Stomach (tissue), 19 donors: ENCODE measurements at places on chromosomes 6 and 20. TPM values are rescaled to one million over a fixed set of nuclear protein-coding genes. Genes with fewer than 3 reads are reported as not detected.

- DNase-seq, result no peak
Measured at GRCh38 chr20:6692566-6693173, 74.8 kb upstream of the BMP2 start.

- no peak for DNase-seq
Measured at GRCh38 chr6:169847141-169847674, 95.8 kb downstream of the ERMARD start.

DNA sequence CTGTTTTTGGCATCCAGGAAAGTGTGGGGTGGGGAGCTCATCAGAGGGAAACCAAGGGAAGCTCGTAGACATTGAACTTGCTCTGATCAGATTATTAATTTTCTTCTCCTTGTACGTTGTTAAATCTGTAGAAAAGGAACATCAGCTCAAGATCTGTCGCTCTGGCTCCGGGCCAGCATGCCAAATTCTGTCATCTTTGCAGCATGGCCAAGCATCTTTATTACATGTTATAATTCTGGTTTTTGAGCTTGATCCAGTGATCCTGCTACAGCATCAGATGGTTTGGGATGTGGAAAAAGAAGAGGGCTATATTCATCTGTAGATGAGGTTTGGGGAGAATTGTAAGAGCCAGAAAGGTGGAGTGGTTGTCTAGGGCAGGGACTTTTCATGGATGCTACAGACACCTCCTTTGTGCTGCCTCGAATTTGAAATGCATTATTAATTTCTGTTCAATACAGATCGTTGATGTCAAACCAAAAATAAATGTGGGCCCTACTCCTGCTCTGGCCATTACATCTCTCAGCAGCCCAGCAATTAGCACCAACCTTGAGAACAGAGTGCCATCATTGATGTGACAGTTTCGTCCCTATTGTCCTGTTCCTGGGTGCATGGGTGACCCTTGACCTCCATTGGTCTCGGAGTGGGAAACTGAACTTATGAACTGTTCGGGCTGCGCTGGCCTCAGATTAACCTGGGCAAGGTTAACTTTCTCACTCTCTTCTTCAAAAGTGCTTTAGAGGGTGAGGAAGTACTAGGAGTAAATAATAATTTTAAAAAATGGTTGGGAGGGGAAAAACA is 250.8 kb downstream of the SOX4 start:
- DNase-seq, result no peak

Gene RBM24
- 2.6 TPM for total RNA-seq

- DNase-seq, result no peak
Measured at GRCh38 chr6:29652198-29652584, 4.7 kb upstream of the MOG start.

DNA sequence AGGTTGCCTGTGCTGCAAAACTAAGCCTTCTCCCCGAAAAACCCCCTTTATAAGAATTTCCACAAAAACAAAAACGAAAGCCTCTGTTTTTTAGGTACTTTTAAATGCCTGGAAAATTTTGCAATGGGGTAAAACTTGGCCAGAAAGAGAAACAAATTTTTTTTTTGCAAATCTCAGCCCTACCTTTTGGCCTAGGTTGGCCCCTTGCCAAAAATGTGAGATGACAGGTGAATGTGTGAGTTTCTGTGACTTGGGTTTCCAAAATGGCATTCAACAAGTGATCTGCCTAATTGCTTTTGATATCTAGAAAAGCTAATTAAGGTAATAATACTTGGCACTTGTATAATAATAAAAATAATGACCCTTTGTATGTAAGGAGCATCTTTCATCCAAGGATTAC is 48.4 kb downstream of the MAFB start:
- no peak for DNase-seq

DNA sequence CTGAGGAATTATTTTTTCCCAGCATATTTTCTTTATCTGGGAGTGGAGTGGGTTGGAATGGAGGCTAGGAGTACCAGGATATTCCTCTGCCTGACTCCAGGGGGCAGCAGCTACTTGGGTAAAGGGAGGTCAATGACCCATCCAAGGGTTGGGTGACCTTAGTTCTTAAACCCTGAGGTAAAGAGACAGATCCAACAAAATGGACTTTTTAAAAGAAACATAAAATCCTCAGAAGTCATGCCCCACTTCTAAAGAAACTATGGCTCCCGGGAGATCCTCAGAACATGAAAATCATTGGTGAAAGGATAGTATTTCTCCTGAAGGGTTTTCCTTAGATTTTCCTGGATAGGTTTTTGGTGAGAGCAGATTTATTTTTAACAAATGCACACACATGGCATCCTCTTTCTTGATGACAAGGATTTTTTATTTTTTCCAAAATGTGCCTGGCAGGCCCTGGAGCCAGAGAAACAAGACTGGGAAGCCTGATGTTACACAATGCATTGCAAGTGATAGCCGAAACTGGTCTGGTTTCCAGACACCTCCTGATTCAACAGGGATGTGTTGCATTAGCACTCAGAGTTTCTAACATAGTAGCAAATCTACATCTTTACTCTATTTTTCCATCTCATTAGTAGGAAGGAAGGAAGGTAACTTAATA is 240.9 kb upstream of the BTBD3 start:
- no peak for DNase-seq
